ENCODE measurements at places on chromosomes 3 and 15.

DNA sequence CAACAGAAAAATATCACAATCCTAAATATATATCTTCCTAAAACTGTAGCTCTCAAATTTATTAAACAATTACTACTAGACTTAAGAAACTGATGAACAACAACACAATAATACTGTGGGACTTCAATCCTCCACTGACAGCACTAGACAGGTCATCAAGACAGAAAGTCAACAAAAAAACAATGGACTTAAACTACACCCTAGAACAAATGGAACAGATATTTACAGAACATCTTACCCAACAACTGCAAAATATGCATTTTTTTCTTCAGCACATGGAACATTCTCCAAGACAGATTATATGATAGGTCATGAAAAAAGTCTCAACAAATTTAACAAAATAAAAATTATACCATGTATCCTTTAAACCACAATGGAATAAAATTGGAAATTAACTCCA is 133.4 kb downstream of the PLCH1 start:
- DNase-seq, result no peak

DNA sequence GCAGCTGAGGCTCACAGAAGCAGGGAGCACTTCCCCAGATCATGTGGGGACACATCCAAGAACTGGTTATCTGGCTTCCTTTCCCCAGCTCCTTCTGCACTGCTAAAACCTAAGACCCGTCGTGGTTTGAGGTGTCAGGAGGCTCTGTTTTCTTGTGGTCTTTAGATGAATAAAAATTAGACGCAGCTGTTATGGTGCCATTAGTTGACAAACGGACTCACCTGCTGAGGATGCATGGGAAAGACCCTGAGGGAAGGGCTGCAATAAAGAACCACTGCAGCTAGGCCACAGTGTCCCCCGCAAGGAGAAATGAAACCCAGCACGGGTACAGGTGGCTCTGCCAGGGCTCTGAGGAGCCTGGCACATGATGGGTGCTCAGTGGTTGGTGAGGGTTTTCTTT is 99.4 kb downstream of the IQSEC1 start:
- no peak for DNase-seq

GRCh38 chr3:22121068-22121701 is 370.2 kb upstream of the ZNF385D start:
- no peak for DNase-seq

DNA sequence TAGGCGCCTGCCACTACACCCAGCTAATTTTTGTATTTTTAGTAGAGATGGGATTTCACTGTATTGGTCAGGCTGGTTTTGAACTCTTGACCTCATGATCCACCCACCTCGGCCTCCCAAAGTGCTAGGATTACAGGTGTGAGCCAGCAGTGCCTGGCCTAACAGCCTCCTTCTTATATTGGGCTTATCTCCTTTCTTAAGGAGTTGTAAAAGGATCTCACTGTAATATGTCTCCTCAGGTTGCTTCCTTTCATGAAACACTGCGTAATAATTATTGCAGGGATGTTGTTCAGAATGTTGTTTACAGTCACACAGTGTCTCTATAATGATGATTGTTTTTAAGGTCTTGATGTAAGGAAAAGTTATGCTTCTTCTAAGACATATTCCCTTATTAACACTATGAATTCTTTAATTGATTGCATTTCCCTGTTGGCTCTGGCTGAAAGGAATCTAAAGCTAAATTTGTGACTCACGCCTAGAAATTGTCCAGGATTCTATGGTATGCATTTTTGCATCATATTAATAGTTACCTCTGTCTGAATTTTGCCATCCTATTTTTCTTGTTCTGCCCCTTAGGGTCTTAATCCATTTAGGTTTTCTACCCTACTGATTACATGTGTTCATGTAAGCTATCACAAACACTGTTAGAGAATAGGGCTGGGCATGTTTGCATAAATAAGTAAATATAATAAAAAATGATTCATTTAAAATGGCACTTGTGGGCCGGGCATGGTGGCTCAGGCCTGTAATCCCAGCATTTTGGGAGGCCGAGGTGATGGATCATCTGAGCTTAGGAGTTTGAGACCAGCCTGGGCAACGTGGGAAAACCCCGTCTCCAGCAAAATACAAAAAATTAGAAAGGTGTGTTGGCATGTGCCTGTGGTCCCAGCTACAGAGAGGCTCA is 24.5 kb upstream of the RNF111 start:
- no peak for DNase-seq

- no peak for DNase-seq
Observed at GRCh38 chr3:13827699-13828098, 52.2 kb downstream of the WNT7A start.

Data from CD4-positive, alpha-beta T cell treated with Interleukin-6 at 100 ng/mL for 8 hours (primary cell).